ENCODE measurements at places on chromosomes 5 and 9. TPM values are rescaled to one million over a fixed set of nuclear protein-coding genes. Genes with fewer than 3 reads are reported as not detected.

The EGR1 gene
- 2.1 TPM for total RNA-seq

The LRRC26 gene
- total RNA-seq: not detected

The EQTN gene
- total RNA-seq: not detected

The CDH12 gene
- total RNA-seq: not detected

The SUSD3 gene
- total RNA-seq: 0.37 TPM

The SPATA31A6 gene
- total RNA-seq: not detected

The PHF24 gene
- total RNA-seq: 0.30 TPM

The ADAM19 gene
- total RNA-seq: 150 TPM

The GFI1B gene
- total RNA-seq: not detected

The PCDHA12 gene
- 0.18 TPM for total RNA-seq

The WDR38 gene
- total RNA-seq: not detected

The RGS14 gene
- 3.9 TPM for total RNA-seq

The F2RL1 gene
- 15.1 TPM for total RNA-seq

The NSD1 gene
- 55.4 TPM for total RNA-seq

The TYRP1 gene
- 0.46 TPM for total RNA-seq

The SMIM32 gene
- total RNA-seq: not detected

All from smooth muscle cell of the umbilical artery (primary cell).